ENCODE measurements at places on chromosomes 3 and 15.

GRCh38 chr3:33447958-33448357 is 7.8 kb upstream of the UBP1 start:
- no peak for DNase-seq

DNA sequence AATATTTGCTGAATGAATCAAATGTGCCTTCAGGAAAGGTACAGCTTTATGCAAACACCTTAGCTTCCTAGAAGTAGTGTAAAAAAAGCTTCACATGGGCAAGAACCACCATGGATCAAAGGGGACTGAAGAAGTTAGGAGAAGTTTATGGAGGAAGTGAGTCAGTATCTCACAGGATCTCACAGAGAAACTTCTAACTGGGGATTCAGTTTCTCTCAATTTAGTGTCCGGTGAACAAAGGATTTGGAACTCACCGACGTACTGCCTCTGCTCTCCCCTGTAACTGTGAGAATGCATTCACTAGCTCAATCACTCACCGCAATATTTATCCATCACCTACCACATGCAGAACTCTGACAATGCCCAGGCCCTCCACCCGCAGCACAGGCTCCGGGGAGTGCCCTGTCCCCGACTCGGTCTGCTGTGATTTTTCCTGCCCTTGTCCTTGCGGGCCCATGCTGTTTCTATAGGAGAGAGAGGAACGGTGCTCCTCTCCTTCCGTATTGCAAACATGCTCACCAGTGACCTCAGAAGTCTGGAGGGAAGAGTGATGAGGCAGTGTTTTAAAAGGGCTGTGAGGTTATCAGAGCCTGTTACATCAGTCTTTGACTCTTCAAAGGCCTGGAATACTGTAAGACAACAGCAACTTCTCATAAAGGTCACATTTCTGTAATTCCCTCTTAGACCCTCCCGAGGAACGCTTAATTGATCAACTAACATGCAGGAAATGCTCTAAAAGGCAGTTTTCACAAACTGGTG is 222.5 kb upstream of the ICE2 start:
- no peak for DNase-seq

- DNase-seq = no peak
Observed at GRCh38 chr3:126780666-126781065, 76.6 kb downstream of the CHCHD6 start.

DNA sequence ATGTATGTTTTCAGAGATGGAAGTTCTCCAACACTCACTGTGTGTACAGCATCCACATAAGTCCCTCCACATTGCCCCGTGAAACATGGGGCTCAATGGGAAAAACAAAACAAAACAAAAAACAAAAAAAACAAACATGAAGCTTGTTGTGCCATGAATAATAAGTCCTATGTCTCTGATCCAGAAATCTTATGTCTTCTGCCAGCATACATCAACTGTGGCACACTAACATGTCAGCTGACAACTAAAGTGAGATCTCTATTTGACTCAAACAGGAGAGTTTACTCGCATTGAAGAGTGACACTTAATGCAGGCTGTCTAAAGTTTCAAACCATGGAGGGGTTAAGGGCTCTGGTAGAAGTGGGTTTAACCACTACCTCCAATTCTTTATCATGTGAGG is 180.2 kb upstream of the ROBO1 start:
- DNase-seq = no peak

- DNase-seq = no peak
Observed at GRCh38 chr3:11643201-11643603, 513 bp downstream of the VGLL4 start.

GRCh38 chr3:183490653-183491052 is 62.2 kb upstream of the MCF2L2 start:
- DNase-seq = peak; percentile 56

- no peak for DNase-seq
Observed at GRCh38 chr3:112908252-112908651, 61.6 kb upstream of the CD200R1L start.

GRCh38 chr15:83379579-83379959 is 67.6 kb upstream of the SH3GL3 start:
- DNase-seq = no peak

GRCh38 chr3:20401253-20401652 is 215.2 kb upstream of the SGO1 start:
- no peak for DNase-seq

- no peak for DNase-seq
Observed at GRCh38 chr3:123385001-123385401, 63.9 kb downstream of the ADCY5 start.

GRCh38 chr15:30870681-30871080 is 33.0 kb upstream of the FAN1 start:
- no peak for DNase-seq

DNA sequence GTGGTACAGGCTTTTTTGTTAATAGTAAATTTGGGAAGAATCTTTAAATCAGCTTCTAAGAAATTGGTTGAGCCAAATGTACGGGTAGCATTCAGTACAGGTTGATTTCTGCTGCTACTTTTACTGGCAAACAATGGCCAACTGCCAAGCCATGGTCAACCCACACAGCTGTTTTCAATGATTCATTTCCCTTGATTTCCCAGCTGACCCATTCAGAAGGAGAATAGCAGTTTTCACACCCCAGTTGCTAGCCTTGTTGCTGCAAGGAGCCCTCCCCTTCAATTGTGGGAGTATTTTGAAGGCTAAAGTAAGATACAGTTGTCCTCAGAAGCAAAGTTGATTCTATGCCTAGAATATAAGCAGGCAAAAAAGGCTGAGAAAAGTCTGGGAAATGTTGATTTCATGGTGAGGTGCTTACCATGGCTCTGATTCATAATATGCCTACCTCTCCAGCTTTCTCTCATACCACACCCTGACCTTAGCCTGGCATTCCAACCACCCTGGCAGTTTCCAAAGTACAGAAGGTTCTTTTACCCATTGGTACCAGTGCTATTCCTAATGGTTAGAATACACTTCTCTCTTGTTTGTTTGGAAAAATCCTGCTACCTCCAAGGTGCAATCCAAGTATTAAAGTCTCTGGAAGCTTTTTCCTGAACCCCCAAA is 320.3 kb upstream of the TGFBR2 start:
- no peak for DNase-seq

DNA sequence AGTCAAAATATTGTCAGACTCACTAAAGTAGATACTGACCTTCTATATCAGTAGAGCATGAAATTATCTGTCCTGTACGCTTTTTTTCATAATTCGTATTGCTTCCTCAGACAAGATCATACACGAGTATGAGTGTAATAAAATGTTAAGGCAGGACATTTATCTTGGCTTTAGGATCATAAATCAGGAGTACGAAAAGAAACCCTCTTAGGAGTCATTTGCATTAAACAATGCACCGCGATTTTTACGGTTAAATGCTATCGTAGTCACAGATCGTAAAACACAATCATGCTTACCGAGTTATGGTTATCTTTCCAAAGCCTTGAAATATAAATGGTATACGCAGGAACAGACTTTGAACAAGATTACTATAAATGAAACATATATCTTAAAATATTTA is 510.3 kb upstream of the ROBO1 start:
- DNase-seq = no peak

- DNase-seq = no peak
Observed at GRCh38 chr15:57205027-57205855, 171.1 kb upstream of the CGNL1 start.

- no peak for DNase-seq
Observed at GRCh38 chr3:126126286-126126685, 42.4 kb upstream of the SLC41A3 start.

- no peak for DNase-seq
Observed at GRCh38 chr15:79122991-79123390, 32.4 kb upstream of the RASGRF1 start.

GRCh38 chr3:58474348-58474911 is 17.5 kb upstream of the KCTD6 start:
- DNase-seq = no peak

GRCh38 chr3:146502887-146503460 is 33.6 kb upstream of the PLSCR2 start:
- no peak for DNase-seq
